Muscle of back (tissue), 13 donors: ENCODE measurements at places on chromosomes 5 and 9.

GRCh38 chr9:133099726-133100505 lies 21.1 kb downstream of the RALGDS start:
- no peak for DNase-seq

GRCh38 chr5:153403470-153403869 lies 87.0 kb upstream of the GRIA1 start:
- DNase-seq = no peak

- no peak for DNase-seq
These were observed 502.5 kb upstream of the SEMA6A start for GRCh38 chr5:117077142-117077541.

- DNase-seq = no peak
These were observed 596 bp downstream of the IRF1 start for GRCh38 chr5:132489871-132490483.

DNA sequence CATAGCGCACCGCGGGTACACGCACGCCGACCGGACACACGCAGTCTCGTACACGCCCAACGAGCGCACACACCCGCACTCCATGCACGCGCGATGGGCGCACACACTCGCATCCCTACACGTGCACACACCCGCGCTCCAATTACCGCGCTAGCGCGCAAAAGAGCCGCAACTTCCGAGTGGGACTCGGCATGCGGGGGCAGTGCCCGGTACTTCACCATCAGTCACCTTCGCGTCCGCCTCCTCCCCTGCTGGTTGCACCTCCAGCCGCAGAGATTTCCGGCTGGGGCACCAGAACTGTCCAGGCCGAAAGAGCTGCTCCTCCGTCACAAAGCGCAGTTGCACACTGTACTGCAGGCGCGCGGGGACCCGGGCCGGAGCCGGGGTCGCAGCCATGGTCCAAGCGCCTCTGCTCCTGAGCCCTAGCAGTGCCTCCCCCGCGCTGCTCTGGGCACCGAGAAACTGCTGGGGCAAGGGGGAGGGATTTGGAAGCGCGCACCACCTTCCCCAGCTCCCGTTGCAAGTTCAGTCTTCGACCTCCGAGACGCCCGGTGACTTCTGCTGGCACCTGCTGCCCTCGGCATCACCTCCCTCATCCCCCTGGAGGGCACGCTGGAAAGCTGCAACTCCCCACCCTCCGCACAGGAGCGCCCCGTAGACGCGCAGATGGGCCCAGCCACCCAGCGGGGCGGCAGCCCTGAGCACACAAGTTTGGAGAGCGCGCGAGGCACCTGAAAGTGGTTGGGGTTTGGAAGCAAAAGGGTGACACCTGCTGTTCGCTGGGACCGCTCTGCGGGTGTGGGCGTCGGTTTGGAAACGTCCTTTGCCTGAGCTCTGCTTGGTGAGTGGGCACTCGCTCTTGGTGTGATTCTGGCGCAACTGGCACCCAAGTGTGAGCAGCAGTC lies 337.4 kb upstream of the PUM3 start:
- DNase-seq = peak; percentile 16
